ENCODE measurements at places on chromosomes 6 and 20.

DNA sequence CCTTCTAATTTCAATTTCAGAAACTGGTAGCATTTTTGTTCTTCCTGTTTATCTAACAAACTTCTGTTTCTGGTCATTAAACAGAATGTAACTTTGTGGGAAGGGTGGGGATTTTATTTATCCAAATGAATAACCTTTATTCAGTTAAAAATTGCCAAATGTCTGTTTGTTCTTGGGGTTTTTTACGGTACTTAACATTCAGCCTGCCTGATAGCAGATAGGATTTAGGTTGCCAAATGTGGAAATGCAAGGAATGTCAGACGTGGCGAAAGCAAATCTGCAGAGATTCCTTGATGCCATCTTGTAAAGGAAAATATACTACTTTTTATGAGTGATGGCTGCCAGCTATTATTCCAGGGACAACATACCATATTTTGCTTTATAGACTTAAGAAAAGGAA is 95.7 kb downstream of the LYRM2 start:
- no peak for DNase-seq

GRCh38 chr6:77430504-77430903 is 32.8 kb downstream of the HTR1B start:
- no peak for DNase-seq

GRCh38 chr20:4683261-4683660 is 38.4 kb upstream of the PRND start:
- no peak for DNase-seq

DNA sequence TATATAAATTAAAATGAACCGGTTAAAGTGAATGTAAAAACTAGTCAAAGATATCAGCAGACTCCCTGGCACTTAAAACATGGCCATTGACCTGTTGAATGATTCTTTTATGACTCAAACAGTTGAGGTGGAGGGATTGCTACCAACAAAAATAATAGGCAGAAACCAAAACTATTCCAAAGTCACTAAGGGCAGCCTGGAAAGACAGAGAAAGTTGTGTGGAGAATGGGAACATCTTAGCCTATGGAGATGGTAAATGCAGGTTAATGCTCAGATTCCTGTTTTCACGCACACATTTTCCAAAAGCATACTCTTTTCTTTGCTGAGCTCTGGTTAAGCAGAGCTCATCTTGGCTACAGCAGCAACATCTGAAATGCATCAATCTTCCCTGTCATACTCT is 553.5 kb downstream of the HACE1 start:
- no peak for DNase-seq

GRCh38 chr20:58492795-58493524 is 22.2 kb downstream of the APCDD1L start:
- no peak for DNase-seq

- DNase-seq: no peak
Observed at GRCh38 chr6:49978332-49979226, 9.2 kb upstream of the DEFB113 start.

DNA sequence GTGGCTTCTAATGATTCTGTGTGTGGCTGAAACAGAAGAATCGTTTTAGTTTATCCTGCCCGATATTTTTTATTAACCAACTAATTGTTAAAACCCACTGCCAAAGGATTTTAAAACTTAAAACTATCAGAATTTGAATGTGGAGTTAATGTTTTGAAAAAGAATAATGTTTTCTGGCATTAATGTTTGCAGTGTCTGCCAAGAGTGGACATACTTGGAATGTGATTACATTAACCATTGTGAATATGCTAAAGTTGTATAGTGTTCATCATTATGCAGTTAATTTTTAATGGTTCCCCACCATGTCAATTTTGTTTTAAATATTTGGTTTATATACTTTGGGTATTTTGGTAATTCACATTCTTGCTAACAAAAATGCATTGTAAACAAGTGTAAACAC is 24.4 kb downstream of the DCBLD1 start:
- no peak for DNase-seq

- DNase-seq: no peak
Observed at GRCh38 chr6:1640476-1640875, 30.8 kb downstream of the FOXC1 start.

DNA sequence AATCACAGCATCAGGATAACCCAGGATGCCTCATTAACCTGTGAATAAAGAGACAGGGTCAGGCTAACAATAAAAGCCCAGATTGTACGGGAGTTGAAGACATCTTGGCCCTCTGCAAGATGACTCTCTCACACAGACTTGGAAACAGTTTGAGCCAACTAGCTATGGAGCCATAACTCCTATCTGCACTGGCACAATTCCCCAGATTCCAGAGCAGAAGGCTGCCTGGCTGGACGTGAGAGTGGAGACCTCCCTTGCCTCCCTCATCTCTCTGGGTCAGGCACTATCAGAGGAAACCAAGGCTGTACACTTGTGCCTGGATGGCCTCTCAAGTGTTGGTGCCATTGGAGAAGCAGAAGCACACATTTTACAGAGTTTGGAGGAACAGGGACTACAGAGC is 312.6 kb downstream of the THBS2 start:
- DNase-seq: no peak

DNA sequence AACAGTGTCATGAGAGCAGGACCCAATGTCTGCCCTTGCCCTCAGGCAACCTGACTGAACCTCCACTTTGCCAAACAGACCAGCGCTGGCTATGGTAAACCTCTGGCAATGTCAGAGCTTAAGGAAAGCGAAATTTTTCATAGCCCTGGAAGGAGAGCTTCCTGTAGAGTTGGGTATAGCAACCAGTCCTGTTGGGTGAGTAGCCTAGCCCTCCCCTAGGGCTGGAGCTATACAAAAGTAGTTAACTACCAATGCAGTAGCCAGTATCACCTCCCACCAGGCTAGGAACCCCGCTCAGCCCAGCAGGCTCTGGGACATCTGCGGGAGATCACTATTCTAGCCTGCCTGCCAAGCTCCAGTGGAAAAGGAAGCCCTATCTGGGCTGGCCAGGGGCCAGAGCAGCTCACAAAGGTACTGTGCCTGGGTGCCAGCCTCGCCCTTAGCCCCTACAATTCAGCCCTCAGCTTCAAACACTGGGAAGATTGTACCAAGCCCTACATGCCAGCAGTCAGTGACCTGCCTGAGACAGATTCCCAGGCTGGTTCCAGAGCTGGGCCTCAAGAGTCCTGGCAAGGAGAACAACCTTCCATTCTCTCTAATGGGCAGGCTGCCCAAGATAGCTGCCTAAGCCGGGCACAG is 7.9 kb downstream of the WFDC3 start:
- DNase-seq: no peak

DNA sequence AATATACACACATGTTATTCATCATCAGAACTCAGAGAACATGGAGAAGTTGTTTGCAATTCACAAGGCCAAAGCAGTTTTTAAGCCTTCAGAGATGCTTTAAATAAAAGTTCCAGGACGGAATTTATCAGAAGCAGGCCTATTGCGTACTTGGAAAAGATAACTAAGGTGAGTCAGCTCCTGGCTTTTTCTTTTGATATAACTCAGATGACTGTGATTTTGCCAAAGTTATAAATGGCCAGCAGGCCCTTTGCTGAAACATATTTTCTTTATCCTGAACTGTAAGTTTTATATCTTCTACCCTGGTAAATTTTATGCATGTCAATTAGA is 55.0 kb upstream of the PLCB1 start:
- DNase-seq: no peak

GRCh38 chr20:36184816-36185776 is 30.6 kb downstream of the EPB41L1 start:
- no peak for DNase-seq

DNA sequence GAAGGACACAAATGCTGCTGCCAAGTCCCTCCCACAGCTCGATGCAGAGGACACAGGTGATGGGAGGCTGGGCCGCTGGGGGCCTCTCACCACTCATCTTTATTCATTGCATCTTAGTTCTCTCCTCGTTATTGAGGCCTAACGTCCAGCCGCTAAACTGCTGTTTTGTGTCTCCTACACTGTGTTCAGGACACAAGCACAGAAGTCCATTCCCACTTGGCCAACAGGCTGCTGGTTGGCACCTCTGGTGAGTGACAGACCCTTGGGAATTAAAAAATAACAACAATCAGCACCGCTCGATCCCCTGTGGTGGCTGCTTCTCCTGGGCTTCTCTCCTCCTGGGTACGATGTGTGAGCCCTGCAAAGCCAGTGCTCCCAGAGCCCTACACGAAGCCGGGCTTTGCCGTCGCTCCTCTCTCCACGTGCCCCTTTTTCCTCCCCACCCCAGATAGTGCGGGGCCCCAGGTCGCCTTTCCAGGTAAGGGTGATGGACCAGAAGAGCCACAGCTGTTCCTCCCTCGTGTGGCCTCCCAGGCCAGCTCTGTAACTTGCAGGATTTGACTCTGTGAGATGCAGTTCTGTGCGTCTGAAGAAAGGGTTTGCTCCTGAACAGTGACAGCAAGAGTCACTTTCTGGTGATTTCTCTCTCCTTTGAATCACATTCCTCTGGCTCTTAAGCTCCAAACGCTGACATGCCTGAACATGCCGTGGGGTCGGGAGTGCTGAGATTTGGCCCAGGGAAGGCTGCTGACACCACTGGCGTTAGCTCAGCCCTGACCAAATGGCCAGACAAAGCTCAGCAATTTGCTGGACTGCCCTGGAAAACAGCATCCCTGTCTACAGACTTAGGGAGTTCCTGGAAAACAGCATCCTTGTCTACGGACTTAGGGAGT is 59.3 kb downstream of the DLL1 start:
- no peak for DNase-seq

DNA sequence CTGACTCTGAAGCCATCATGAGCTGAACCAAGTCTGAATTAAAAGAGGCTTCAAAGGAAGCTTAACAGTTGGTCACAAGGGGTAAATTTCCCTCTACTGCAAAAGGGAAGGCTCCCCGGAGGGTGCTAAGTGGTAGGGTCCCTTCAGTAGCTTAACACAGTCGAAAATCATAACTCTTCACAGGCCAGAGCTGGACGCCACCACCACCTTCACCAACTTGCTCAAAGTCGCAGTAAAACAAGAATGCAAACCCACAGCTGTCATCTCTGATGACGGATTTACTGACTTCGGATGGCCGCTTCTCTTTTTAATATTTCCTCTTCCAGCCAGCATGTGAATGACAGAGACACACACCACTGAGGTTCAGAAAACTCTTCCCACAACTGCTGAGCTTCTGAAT is 144.7 kb upstream of the FBXL4 start:
- DNase-seq: no peak

DNA sequence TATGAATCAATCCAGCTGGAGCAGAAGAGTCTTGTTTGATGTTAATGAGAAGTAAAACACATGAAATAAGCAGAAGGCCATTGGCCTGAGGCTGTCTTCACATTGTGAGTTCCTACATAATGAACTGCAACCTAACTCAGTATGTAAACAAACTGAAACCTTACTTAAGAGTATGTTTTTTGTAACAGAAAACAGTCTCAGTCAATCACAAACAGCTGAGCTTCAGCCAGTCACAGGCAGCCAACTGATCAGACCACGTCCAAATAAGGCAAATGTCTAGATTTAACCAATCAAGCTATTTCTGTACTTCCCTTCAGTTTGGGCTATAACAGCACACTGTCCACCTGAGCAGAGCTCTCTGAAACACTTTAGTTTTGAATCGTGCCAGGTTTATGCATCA is 234.7 kb downstream of the TRDN start:
- DNase-seq: no peak

GRCh38 chr6:136822046-136822375 is 381 bp upstream of the PEX7 start:
- no peak for DNase-seq

- no peak for DNase-seq
Observed at GRCh38 chr6:3454273-3455010, 2.4 kb downstream of the SLC22A23 start.

GRCh38 chr6:110544472-110544871 is 68.1 kb upstream of the SLC22A16 start:
- DNase-seq: no peak

- no peak for DNase-seq
Observed at GRCh38 chr6:101758368-101758767, 364.9 kb downstream of the GRIK2 start.

DNA sequence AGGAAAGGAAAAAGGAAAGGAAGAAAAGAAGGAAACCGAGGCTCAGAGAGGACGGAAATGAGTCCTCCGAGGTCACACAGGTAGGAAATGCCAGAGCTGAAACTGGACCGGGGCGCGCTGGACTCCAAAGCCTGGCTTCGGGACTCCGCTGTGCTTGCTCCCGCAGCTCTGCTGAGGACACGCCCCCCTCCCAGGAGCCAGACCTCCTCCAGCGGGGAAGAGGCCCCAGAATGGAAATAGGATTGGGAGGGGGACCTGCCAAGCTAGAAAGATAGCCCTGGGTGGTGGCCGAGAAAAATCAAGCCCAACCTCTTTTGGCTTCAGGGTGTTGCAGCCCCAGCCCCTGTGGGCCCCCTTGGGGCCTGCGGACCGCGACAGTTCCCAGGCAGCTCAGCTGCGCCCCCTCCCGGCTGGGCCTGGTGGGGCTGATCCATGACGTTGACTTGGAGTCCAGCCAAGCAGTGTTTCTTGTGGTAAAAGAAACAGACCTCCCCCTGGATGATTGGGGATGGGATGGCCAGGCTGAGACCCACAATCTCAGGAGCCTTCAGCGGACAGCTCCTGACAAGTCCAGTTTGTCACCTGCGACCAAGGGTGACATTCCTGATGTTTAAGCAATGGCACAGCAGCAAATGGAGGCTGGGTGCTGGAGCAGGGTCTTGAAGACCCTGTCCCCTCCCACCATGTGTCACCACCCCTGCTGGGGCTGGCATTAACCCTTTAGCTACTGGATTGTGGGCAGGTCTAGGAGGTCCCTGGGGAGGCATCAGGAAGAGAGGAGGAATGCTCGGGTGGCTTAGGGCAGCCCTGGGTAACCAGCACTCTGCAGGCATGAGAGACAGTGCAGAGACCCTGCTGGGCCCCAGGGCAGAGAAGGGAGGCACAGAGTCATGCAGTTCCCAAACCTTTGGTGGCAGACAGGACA is 55.4 kb downstream of the RIPOR3 start:
- DNase-seq: peak; percentile 86

DNA sequence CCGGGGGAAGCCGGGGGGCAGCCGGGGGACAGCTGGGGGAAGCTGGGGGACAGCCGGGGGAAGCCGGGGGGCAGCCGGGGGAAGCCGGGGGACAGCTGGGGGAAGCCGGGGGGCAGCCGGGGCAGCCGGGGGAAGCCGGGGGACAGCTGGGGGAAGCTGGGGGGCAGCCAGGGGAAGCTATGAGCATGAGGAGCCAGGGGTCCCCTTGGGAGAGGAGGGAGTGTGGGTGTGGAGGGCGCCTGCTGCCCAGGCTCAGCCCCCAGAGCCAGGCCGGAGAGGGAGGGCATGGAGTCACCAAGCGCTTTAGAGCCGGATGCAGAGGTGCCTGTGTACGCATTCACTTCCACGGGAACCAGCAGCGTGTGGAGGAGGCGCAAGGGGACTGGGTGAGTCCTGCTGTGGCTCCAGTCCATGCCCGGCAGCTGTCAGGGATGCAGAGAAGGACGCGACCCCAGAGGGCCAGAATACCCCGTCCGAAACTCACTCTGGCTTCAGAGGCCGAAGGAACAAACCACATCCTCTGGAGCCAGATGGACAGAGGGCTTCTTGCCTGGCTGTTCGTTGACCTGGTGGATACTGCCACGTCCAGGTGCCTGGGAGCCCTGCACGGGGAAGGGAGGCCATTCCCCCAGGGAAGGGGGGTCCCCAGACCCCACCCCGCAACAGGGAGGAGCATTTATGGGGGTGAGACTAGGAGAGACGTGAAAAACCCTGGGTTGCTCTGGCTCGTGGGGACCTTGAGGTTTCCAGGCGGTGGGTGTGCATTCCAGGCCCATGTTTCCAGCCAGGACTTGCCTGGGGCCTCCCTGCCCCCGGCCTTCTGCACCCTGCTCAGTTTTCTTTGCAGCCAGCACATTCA is 26.5 kb upstream of the DACT2 start:
- DNase-seq: no peak
